ENCODE measurements at places on chromosomes 2 and 18.

GRCh38 chr2:184006998-184007397 is 591.3 kb upstream of the ZNF804A start:
- DNase-seq, result no peak

- no peak for DNase-seq
These were observed at the start of gene LAMA3 for GRCh38 chr18:23689031-23689615. TSS of gene LAMA3 (plus strand) at chr18:23689453. CDS start at chr18:23689684, 231 bp downstream.

DNA sequence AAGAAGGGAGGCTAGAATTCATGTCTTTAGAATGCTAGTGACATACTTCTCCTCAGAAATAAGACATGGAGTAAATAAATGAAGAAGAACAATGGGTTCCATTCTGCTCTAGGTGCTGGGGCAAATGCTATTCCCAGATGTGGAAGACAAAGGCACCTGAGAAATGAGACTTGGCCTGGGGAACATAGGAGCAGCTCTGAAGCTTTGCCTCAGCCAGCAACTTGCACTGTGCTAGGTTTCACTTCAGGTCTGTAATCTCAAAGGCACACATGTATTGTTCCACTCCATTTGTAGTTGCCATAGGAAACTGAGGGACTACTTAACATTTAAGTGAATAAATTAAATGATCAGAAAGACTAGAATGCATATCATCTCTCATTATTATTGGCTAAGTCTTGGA is 538.9 kb upstream of the REG3G start:
- DNase-seq, result no peak

DNA sequence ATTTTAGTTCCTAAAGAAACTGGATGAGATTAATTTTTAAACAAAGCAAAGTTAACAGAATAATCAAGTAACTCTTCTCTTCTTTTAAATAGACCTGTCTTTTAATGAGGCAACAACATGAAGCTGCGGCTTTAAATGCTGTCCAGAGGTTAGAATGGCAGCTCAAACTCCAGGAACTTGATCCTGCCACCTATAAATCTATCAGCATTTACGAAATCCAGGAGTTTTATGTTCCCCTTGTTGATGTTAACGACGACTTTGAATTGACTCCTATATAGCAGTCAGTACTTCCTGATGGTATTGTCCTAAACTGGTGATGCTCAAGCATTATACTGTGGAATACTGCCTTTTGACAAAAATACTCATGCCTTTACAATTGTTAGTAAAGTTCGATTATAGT is 53.7 kb upstream of the TWSG1 start:
- DNase-seq, result no peak

DNA sequence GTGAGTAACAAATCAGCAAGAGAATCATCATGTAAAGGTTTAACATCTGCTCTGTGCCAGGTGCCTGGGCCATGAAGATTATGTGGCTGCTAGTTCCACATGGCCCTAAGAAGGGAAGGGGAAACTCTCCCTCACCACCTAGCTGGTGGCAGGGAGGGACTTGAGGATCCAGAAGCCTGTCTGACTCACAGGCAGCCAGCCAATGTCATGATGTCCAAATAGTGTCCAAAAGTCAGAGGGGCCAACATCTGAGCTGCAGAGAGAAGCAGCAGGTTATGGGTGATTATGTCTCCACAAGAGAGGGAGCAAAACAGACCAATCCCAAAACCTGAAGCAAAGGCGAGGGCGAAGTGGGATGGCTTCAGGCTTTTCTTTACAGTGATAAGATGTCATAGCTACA is 61.9 kb upstream of the SPP2 start:
- no peak for DNase-seq

DNA sequence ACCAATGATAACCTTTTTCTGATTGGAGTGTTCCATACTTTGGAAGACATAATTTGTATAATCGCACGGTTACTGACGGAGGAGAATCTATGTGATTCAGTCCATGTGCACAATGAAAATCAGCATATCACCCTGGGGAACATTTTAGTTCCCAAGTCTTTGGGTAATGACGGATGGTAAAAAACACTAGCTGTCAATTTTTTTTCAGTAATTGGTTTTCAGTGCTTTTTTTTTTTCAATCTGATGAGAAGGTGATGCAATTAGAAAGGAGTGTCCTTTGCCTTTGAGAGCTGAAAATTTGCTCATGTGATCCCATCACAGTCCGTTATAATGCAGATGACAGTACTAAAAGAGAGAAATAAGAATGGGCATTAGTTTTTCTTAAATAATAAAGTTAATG is 51.9 kb upstream of the THOC1 start:
- DNase-seq, result no peak

GRCh38 chr2:241136191-241136590 is 13.1 kb downstream of the PASK start:
- DNase-seq, result no peak

DNA sequence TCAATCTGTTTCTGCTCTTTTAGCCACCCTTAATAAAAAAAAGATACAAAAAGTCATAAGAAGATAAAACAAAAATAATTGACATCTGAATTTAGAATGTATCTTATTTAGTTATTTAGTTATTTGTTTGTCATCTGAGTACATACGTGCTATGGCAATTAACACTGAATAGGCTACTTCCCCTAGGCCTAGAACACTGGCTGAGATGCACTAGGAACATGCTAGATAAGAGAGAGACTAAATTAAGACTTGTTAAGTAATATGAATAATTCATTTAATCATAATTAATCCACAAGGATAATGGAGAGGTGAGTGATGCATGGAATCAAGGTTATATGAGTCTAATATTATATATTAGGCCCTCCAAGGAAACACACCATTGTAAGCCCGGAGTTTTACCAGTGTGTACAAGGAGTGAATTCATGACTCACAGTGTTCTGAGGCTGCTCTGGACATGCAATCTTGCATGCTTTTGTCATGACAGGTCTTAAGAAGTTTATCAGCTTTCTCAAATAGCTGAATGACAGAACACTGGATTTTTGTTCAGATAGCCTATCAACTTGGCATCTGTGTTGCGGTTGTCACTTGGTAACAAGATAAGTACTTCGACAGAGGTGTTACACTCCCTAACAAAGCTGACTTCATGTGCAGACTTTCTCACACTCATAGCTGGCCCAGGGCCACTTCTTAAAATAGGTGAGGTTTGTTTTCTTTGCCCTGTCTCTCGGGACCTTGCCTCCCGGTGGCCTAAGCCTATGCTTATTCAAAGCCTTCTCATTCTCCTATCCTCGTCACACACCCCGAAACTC is 5.0 kb upstream of the SERPINB2 start:
- no peak for DNase-seq

GRCh38 chr2:196985511-196986183 is 59.1 kb upstream of the PGAP1 start:
- no peak for DNase-seq

GRCh38 chr2:237639836-237640220 is 12.4 kb downstream of the LRRFIP1 start:
- no peak for DNase-seq

DNA sequence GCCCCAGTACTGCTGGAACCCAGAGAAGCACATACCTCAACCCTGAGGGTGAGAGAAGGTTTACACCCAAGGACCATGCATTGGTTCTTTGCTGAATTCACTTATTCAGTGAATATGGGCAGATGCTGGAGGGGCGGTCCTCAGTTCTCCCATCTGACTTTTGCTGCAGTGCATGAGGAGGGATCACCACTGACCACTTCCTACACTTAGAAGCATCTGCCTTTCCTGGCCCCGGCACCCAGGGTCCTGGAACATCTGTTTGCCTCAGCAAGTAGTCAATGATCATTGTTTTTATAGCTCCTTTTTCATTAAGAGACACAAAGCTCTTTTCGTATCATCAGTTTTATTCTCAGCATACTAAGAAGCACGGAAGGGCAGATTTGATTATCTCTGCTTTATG is 211.4 kb downstream of the SH3RF3 start:
- DNase-seq, result no peak

DNA sequence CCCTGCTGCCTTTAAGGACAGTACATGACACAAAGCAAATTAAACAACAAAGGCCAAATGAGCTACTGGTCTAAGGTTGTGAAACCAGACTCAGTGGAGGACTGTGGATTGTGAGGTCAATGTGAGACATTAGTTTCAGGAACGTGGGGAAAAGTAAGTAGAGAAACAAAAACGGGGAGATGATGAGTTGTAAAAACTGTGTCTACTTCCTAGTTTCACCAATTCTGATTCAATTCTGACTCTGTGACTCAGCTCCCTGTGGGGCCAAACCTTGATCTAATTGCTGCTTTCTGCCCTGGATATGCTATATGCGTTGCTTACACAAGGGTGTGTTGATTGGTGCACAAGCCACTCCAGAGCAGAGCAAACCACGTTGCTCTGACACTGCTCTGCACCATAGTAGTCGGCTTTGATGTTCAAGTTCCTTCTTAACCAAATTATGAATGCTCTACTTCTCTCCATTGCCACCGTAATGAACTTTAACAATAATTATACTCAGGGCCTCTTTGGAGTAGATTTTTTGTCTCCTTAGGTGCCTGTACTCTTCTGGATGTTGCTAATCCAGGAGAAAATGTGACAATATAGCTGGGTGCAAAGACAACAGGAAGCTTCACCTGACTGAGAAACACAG is 1640.1 kb upstream of the CELF4 start:
- DNase-seq, result no peak

GRCh38 chr18:11997466-11997865 is 16.2 kb downstream of the IMPA2 start:
- no peak for DNase-seq
